Activated CD8-positive, alpha-beta memory T cell treated with anti-CD3 and anti-CD28 coated beads for 1 hour (primary cell): ENCODE measurements at places on chromosomes 11 and 22.

- no peak for DNase-seq
Measured at GRCh38 chr11:34030382-34030781, 21.1 kb upstream of the CAPRIN1 start.

GRCh38 chr11:32071811-32072210 lies 19.1 kb upstream of the RCN1 start:
- DNase-seq = no peak

- no peak for DNase-seq
Measured at GRCh38 chr11:88454881-88455280, 117.3 kb upstream of the CTSC start.

- DNase-seq = no peak
Measured at GRCh38 chr11:111349191-111349695, 29.8 kb downstream of the POU2AF1 start.

DNA sequence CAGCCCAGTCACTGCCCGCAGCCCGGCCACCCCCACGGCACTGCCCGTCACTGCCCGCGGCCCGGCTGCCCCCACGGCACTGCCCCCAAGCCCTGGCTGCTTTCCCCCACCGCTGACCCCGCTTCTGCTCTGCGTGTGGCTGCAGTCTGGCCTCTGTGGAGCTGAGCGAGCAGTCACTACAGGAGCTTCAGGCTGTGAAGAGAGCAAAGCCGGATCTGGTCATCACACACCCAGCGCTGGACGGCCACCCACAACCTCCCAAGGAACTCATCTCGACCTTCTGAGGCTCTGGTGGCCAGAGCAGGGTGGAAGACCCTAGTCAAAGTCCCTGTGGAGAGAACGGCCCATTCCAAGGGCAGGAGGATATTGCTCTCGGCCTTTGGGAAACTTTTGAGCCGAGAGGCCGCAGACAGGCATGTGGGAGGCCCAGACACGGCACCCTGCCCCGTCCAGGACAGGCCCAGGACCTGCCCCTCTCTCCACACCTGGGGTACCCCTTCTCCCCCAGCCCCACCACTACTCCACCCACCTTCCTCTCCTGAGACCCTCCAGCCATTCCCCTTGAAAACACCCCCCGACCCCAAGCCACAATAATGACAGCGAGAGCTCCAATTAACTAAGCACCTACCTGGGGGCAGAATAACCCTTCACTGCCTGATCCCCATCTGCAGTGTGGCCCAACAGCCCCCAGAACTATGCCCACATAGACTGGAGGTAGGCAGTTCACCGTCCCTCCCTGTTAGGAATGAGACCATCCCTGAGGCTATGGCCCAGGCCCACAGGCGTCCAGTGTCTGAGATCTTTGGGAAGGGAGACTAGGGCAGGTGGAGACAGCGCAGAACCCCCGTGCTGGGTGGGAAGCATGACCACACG lies 3.7 kb upstream of the PGGHG start:
- DNase-seq = no peak

DNA sequence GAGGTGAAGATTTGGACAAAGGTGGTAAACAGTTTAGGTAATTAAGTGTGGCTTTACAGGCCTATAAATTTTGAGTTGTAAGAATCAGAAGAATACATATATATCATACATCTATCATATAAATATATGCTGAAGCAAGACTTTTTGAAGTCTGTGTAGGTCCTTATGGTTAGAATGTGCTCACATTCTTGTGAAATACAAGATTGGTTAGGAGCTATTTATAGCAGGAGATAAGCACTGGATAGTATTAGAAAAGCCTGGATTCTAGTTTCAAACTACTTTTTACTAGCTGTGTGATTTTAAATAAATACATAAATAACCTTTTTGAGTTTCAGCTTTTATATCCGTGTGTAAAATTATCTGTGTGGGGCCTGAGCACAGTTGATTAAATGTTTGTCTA lies 42.3 kb downstream of the ANKRD42 start:
- DNase-seq = no peak

DNA sequence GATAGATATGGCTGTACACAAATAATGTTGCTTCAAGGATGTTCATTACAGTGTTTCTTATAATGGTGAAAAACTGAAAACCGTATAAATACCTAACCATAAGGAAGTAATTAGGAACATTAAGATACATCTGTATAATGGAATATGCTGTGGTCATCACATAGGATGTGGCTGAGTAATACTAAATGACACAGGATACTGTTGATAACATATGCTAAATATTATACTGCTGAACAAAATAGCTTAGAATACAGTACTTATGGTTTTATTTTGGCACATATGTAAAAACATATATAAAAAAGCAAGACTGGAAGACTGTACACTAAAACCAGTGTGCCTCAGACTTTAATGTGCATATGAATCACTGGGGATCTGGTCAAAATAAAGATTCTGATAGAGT lies 43.8 kb downstream of the FBXO7 start:
- DNase-seq = no peak
